Articular chondrocyte of knee joint (primary cell): ENCODE measurements at places on chromosomes 2 and 18. TPM values are rescaled to one million over a fixed set of nuclear protein-coding genes. Genes with fewer than 3 reads are reported as not detected.

The BUB1 gene
- 18.8 and 26.1 TPM in 2 replicates for total RNA-seq

The DSG2 gene
- 5.4 and 12.5 TPM in 2 replicates for total RNA-seq

The EN1 gene
- total RNA-seq: 0.26 TPM in 1 of 2 replicates, not detected in the other

The ELMOD3 gene
- 14.5 and 20.4 TPM in 2 replicates for total RNA-seq

The CXCR4 gene
- 0.13 and 0.22 TPM in 2 replicates for total RNA-seq

The CHRNG gene
- total RNA-seq: not detected in 2 replicates

The SERPINB7 gene
- total RNA-seq: 0.11 TPM in 1 of 2 replicates, not detected in the other

The THSD7B gene
- under 0.01 TPM in 2 replicates for total RNA-seq

The CRYBA2 gene
- total RNA-seq: 0.54 TPM in 1 of 2 replicates, not detected in the other

The SLC11A1 gene
- 0.32 and 1.3 TPM in 2 replicates for total RNA-seq

The ARHGAP15 gene
- not detected in 2 replicates for total RNA-seq

The CRYGC gene
- total RNA-seq: not detected in 2 replicates

The AFF3 gene
- 6.1 and 7.9 TPM in 2 replicates for total RNA-seq

The AGXT gene
- total RNA-seq: not detected in 2 replicates

The TMEM247 gene
- not detected in 2 replicates for total RNA-seq

The TMEM18 gene
- 31.9 and 34.9 TPM in 2 replicates for total RNA-seq

The PROKR1 gene
- 0.11 TPM in 1 of 2 replicates, not detected in the other for total RNA-seq

The MYO5B gene
- 6.0 and 6.6 TPM in 2 replicates for total RNA-seq

The CAPN13 gene
- total RNA-seq: not detected in 2 replicates

The MAP3K20 gene
- total RNA-seq: 49.7 and 63.8 TPM in 2 replicates

The CENPA gene
- total RNA-seq: 5.2 and 7.2 TPM in 2 replicates
